ENCODE measurements at places on chromosomes 6 and 20. TPM values are rescaled to one million over a fixed set of nuclear protein-coding genes. Genes with fewer than 3 reads are reported as not detected.

DYNLT2 gene
- 3.7 TPM for total RNA-seq

GRCh38 chr6:13282393-13283069, 45.8 kb downstream of the TBC1D7 start:
- no peak for DNase-seq

BNIP5 gene
- not detected for total RNA-seq

LY6G6C gene
- not detected for total RNA-seq

DNA sequence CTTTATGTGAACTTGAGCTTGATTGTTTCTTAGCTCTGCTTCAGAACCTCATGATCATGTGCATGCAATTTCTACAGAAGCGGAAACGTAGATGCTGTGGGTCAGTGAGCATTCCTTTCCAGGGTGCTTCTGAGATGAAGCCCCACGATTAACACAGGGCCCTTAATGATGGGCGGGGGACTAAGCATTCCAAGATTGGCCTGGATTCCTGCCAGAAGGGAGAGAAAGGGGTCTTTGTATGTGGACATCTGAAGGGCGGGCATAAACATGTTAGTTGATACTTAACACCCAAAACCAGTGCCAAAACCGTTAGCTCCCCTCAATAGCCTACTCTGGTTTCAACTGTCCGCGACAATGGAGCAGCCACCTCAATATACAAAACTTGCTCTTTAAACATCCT, 46.9 kb upstream of the POU3F2 start:
- no peak for DNase-seq

HDGFL1 gene
- total RNA-seq, result not detected

GRCh38 chr6:39964094-39964493, 29.8 kb upstream of the MOCS1 start:
- no peak for DNase-seq

DNA sequence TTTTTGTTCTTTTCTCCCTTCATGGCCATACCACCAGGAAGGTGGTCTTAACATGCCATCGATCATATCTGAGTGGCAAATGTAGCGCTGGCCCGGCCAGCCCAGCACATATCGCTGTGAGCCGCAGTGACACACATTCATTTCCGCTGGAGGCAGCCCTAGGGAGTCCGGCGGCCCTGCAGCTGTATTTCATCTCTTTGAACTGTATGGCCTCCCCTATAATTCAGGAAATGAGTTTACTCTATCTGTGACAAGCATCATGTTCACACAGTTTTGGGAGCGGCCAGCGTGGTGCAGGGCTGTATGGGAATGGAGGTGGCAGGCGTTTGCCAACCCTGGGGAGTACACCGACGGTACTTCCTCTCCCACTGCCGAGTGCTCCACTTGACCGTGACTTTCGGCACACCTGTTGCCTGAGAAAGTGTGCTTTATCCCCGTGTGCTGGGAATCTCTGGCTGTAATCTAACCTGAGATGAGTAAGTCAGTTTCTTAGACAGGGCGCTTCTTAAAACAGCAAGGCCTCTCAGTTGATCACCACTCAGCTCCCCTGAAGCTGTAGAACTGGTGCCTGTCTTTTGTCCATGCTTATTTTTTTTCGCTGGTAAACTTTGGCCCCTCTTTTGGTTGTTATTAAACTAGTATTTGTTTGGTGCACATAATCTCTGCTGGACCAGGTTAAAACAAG, 257.1 kb upstream of the TAB2 start:
- DNase-seq, result peak; percentile 67

GPX5 gene
- not detected for total RNA-seq

ADGRB3 gene
- not detected for total RNA-seq

Measured in CD8-positive, alpha-beta T cell (primary cell).